ENCODE measurements at places on chromosomes 2 and 18. TPM values are rescaled to one million over a fixed set of nuclear protein-coding genes. Genes with fewer than 3 reads are reported as not detected.

The WNT6 gene
- total RNA-seq: 0.26 TPM

DNA sequence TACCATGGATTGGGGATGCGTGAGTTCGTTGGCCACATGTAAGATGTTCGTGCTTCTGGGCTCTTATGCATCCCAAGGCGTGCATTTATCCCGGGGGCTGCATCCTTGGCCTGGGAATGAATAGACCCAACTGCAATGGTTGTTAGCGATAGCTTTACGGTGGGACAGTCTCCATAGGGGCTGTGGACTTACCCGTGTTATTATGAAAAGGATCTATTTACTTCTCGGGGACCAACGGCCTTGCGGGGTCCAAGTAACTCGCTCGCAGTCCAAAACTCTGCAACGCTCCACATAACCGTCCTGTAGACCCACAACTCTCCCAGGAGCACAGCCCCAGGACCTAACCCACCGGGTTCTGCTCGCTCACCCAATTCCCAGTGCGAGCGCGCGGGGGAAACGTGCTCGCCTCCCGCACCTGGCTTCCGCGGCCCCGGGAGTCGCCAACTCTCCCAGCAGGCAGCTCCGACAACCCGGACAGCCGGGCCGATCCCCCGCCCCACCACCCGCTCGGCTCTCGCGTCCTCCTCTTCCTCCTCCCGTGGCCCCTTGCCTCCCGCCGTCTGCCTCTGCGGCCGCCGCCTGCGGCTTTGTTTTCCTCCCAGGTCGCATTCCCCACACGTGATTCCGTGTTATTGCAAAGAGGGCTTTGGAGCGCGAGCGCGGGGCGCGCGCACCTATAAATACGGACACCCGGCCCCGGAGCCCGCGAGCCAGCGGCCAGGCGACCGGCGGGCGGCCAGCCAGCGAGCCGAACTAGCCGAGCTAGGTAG lies at the start of gene CABLES1:
CABLES1 (plus strand) TSS at position 706 of the 770 bp plus-strand sequence. CDS start 278 bp downstream, outside the sequence.
- H3K27ac ChIP-seq: no peak within 1 kb of the TSS
- DNase-seq: no peak
- H3K27me3 ChIP-seq: peaks cover 19% of the 10 kb centered on the region
- no peaks in the 10 kb centered on the region for H3K36me3 ChIP-seq
- H3K4me1 ChIP-seq: peaks cover 19% of the 10 kb centered on the region
- H3K4me3 ChIP-seq: no peak within 1 kb of the TSS

The VSNL1 gene
- not detected for total RNA-seq

GRCh38 chr2:189798312-189799029 lies 14.2 kb downstream of the PMS1 start:
- H3K4me1 ChIP-seq: no peaks in the 10 kb centered on the region
- H3K36me3 ChIP-seq: peaks cover 8% of the 10 kb centered on the region
- DNase-seq: no peak
- H3K27me3 ChIP-seq: no peaks in the 10 kb centered on the region

The RAB17 gene
- not detected for total RNA-seq

The GPR35 gene
- 6.3 TPM for total RNA-seq

The TNFAIP6 gene
- not detected for total RNA-seq

- no peak overlapping the region for H3K27ac ChIP-seq
- DNase-seq: no peak
- no peaks in the 10 kb centered on the region for H3K36me3 ChIP-seq
- no peaks in the 10 kb centered on the region for H3K4me1 ChIP-seq
- H3K27me3 ChIP-seq: no peaks in the 10 kb centered on the region
These were observed 208.5 kb upstream of the DTNA start for GRCh38 chr18:34501553-34501952.

- no peak overlapping the region for H3K27ac ChIP-seq
- H3K4me3 ChIP-seq: no peak overlapping the region
- DNase-seq: no peak
- H3K27me3 ChIP-seq: no peaks in the 10 kb centered on the region
These were observed 15.4 kb upstream of the TET3 start for GRCh38 chr2:73969356-73969755.

GRCh38 chr18:58258692-58259342 lies 214.8 kb downstream of the NEDD4L start:
- H3K27me3 ChIP-seq: no peaks in the 10 kb centered on the region
- no peak for DNase-seq
- H3K27ac ChIP-seq: no peak overlapping the region
- no peaks in the 10 kb centered on the region for H3K36me3 ChIP-seq
- H3K4me1 ChIP-seq: no peaks in the 10 kb centered on the region
- no peak overlapping the region for H3K4me3 ChIP-seq

DNA sequence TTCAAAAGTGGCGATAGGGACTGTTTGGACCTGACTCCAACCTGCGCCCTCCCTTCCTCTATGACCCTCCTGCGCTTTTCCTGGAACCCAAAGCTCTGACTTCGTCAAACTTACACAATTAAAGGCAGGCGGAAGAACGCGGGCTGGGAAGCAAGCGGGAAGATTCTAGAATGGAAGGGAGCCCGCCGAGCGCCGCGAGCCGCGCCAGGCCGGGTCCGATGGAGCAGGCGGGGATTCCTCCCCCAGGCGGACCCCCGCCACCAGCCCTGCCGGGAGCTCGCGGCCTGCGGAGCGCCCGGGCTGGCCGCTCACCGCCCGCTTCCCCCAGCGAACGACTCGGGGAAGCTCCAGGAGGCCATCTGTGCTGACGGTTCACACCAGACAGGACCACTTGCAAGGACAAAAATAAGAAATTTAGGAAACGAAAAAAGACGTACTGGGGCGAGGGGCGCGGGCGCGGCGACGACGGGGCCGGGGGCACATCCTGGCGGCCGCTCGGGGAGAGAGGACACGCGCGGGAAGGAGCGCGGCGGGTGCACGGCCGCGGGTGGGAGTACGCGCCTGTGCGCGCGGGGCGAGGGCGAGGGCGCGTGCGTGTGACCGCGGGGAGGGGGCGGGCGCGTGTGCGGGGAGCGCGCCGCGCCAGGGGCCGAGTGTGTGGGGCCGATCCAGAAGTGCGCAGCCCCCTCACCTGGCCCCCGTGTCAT lies 1.1 kb upstream of the SALL3 start:
- H3K27ac ChIP-seq: no peak overlapping the region
- DNase-seq: no peak
- peaks cover 5% of the 10 kb centered on the region for H3K4me1 ChIP-seq

The DUSP2 gene
- 34.6 TPM for total RNA-seq

The ZSWIM2 gene
- total RNA-seq: not detected

DNA sequence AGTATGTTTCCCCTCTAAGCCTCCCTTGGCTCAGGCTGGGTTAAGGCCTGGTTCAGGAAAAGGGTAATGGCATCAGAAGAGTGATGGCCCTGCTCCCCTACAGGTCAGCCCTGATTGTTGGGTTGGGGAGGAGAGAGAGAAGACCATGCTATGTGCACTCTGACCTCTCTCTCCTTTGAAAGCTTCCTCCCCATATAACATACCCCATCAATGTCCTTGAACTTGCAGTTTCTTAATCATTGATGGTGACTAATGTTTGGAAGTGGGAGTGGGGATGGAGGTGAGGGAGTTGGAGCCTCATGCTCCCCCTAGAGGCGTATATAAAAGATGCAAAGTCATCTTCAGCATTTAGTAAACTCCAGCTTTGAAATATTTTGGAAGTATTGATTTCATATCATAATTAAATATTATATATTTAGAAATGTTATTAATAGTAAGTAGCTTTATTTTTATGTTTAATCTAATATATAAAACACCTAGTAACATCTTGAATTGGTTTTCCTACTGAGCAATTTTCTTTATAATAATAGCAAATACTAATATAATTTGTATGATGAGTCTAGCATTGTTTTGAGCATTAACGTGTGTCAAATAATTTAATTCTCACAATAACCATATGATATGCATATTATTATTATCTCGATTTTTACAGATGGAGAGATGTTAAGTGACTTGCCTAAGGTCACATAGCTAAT lies 8.8 kb downstream of the PLCL1 start:
- H3K27ac ChIP-seq: no peak overlapping the region
- no peaks in the 10 kb centered on the region for H3K27me3 ChIP-seq
- H3K36me3 ChIP-seq: no peaks in the 10 kb centered on the region

The PTMA gene
- 1,069 TPM for total RNA-seq

DNA sequence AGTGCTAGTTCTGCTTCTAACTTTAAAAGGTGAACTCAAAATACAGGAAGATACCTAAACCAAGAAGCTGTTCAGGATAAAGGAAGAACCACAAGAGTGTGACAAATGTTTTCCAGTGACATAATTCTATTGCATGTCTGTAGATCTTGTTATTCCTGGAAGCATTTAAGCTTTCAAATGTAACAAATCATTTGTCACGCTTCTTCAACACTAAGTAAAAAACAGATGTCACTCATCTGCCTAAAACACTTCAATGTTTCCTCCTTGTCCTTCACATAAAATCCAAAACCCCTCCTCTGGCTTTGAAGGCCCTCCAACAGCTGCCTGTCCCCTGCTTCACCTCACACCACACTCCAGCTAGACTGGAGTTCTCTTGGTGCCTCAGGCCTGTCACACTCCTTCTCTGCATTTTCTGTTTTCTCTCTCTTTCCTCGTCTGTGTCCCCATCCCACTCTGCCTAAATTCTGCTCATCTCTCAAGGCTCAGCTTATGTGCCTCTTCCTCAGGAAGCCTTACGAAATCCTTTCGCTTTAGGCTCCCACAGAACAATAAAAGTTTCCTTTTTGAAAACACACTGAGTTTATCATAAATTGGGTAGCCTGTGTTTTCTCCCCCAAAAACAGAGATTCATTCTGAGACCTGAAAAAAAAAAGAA lies 6.4 kb upstream of the CLEC4F start:
- H3K27me3 ChIP-seq: no peaks in the 10 kb centered on the region
- H3K36me3 ChIP-seq: no peaks in the 10 kb centered on the region
- H3K27ac ChIP-seq: no peak overlapping the region
- no peak for DNase-seq
- H3K4me1 ChIP-seq: peaks cover 11% of the 10 kb centered on the region
- no peak overlapping the region for H3K4me3 ChIP-seq

DNA sequence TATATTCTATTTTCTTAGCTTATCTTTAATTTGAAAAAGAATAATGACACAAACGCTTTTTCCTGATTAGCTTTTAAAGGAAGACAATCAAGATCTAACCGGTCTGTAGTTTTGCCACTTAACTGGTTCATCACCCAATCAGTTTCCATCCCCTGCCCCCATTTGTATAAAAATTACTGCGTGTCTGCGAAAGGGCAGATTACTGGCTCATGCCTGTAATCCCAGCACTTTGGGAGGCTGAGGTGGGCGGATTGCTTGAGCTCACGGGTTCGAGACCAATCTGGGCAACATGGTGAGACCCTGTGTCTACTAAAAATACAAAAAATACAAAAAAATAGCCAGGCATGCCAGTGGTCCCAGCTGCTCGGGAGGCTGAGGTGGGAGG lies 2.4 kb downstream of the CEBPZOS start:
- H3K36me3 ChIP-seq: peaks cover 4% of the 10 kb centered on the region
- no peaks in the 10 kb centered on the region for H3K27me3 ChIP-seq
- peaks cover 46% of the 10 kb centered on the region for H3K4me1 ChIP-seq
- H3K27ac ChIP-seq: no peak overlapping the region

The ZNF396 gene
- total RNA-seq: 7.3 TPM

DNA sequence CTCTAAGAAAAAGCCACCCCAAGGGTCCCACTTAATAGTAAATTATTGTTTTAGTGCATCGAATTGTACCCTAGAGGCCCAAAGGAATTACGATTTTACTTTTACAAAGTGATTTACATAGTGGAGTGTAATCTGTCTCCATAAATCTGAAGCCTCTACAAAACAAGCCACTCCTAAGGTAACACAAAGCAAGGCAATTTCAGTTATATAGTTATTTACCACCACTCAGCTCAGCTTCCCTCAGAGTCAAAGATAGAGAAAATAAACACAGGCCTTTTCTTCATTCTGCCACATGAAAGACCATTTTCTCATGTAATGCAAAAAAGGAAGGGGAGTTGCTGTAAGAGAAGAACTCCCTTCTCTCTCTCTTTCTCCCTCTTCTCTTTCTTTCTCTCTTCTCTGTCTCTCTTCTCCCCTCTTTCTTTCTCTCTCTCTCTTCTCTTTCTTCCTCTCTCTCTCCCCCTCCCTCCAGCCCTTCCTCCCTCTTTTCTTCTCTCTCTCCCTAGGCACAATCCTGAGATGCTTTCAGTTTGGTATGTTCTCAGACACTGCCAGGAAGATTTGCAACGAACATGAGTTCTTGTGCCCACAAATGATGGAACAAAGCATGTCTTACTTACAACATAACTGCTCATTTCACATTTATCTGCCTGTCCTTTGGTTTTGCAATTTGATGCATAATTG lies 264.5 kb downstream of the BCL2 start:
- no peaks in the 10 kb centered on the region for H3K4me1 ChIP-seq
- no peak for DNase-seq
- no peaks in the 10 kb centered on the region for H3K36me3 ChIP-seq
- H3K27ac ChIP-seq: no peak overlapping the region

- no peak overlapping the region for H3K27ac ChIP-seq
- no peaks in the 10 kb centered on the region for H3K4me1 ChIP-seq
- no peaks in the 10 kb centered on the region for H3K27me3 ChIP-seq
- DNase-seq: no peak
- H3K4me3 ChIP-seq: no peak overlapping the region
These were observed 147.6 kb downstream of the CCBE1 start for GRCh38 chr18:59549503-59550173.

DNA sequence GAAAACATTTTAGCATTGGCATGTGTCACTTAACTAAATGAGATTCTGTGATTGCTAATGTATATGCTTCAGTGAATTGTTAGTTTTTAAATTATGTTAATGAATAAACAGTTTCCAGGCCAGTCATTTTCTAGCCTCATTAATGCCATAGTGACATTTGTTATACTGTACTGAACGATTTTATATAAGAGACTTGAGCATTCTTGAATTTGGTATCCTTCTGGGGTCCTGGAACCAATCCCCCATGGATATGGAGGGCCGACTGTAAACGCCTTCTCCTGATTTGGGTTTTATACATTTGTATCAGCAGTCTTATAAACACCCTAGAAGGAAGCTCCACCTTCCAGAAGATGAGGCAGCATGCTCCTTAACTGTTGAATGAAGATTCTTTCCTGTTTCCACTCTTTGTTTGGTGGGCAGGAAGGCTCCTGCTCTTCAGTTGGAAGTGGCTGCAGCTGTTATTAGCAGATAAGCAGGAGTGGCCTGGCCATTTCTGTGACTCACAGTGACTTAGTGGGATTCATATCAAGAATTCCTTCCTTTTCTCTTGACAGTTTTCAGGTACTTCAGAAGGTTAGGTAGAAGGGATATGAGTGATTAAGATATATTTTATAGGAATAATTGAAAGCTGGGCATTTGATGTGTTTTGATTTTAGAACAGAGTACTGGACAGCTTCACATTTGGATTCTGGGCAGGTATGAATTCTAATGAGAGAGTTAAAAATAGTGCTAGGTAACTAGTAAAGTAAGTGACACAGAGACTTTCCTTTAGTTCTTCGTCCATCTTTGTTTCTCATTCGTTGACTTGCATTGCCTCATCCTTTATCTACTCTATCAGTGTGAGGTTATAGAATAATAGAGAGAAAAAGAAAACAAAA lies 124.9 kb downstream of the PLCL1 start:
- no peaks in the 10 kb centered on the region for H3K27me3 ChIP-seq
- DNase-seq: no peak
- H3K4me1 ChIP-seq: peaks cover 6% of the 10 kb centered on the region
- H3K36me3 ChIP-seq: no peaks in the 10 kb centered on the region

The ARHGEF4 gene
- total RNA-seq: 2.6 TPM

GRCh38 chr2:118981632-118982031 lies 39.6 kb downstream of the MARCO start:
- H3K4me3 ChIP-seq: no peak overlapping the region
- no peaks in the 10 kb centered on the region for H3K36me3 ChIP-seq
- H3K27ac ChIP-seq: no peak overlapping the region
- no peaks in the 10 kb centered on the region for H3K4me1 ChIP-seq
- no peak for DNase-seq

The REG1B gene
- not detected for total RNA-seq

Measured in CD4-positive, alpha-beta memory T cell (primary cell).